Fibroblast of lung (primary cell): ENCODE measurements at places on chromosomes 2 and 18. TPM values are rescaled to one million over a fixed set of nuclear protein-coding genes. Genes with fewer than 3 reads are reported as not detected.

DNA sequence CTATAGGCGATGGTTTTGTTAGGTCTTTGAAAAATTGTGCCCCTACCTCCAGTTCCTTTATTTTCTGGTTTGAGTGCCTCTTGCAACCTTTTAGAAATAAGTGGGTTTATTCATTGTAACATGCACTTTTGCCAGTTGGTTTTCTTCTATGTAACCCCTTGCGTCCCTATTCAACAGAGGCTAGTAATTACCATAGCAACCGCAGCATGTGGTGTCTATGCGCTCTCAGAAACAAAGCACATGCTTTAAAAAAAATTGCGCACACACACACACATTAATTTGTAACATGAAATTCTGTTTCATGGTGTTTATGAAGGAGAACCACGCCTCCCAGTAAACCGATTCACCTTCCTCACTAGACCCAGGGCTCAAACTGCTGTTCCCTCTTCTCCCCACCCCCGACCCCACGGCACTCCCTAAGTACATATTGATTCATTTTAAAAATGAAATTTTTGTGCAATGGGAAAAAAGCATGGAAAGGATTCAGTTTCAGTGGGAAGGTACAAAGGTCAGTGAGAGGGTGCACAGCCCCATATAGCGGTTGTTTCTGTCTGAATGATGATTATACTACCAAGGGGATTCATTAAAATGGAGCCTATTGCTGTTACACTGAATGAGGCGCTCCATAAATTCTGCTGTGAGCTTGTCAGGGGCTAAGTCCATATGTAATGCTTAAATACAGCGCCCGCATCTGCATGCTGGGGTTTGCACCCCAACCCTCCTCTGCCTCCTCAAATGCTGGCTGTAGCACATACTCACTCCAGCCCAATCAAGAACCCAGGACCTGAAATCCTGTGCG is 206.9 kb downstream of the ICOS start:
- no peak for DNase-seq

Gene TLX2
- total RNA-seq: under 0.01 TPM in 1 of 2 replicates, not detected in the other

- peak; percentile 68 for DNase-seq
Observed at GRCh38 chr2:188765522-188766470, 208.4 kb upstream of the COL3A1 start.

- DNase-seq: no peak
Observed at GRCh38 chr2:196520605-196521004, 118.9 kb upstream of the CCDC150 start.

GRCh38 chr18:374721-375168 is 106.9 kb upstream of the THOC1 start:
- peak; percentile 33 for DNase-seq

DNA sequence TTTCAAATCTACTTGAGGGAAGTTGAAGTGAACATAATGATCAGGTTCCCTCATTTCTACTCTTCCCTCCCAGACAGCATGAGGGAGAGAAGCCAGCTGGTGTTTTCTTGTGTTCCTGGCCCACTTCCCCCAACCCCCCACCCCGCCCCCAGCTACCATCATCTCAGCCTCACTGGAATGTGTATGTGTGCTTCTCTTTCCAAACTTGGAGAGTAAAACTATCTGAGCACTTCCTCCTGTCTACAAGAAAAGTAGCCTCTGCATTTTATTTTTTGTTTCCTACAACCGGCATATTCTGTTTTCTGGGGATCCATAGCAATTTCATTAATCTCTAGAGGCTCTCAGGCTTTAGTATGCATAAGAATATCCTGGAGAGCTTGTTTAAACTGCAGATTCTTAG is 53.6 kb upstream of the GRHL1 start:
- peak; percentile 61 for DNase-seq

Gene ABCG5
- not detected in 2 replicates for total RNA-seq

Gene TRIM43
- not detected in 2 replicates for total RNA-seq

GRCh38 chr2:206548383-206548782 is 93.9 kb upstream of the FAM237A start:
- DNase-seq: no peak

DNA sequence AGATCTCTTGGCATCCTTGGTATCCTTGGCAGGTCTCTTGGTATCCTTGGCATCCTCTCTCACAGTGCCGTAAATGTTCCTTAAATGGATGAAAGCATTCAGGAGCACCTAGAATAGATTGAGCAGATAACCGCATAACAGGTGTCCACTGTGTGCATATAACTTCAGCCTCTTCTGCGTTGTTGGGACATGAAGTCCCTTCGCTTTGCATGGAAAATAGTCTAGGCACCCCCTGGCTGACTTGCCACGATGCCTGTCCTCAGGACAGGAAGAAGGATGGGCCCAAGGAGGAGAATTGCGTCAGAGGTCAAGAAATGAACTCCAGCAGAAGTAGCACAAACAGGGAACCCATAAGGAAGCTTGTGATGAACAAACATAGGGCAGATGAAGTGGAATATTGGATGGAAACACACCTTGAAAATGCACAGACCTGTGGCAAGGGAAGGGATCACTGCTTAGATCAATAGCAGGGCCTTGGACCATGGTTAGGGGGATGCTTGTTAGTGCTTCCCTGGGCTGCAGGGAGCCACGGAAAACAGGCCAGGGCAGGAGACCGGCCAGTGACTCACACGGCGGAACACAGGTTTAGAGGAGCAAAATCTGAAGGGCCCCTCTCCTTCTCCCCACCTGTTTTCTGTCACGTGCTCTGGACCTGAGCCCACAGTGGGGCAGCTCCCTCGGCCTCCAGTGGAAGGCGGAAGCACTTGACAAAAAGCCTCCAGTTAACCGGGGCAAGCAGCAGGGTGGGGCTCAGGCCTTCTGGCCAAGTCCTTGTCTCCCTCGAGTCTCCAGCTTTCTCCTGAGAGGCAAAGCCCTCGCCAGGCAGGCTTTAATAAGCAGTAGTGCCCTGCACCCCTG is 99.2 kb upstream of the ASAP2 start:
- DNase-seq: no peak

DNA sequence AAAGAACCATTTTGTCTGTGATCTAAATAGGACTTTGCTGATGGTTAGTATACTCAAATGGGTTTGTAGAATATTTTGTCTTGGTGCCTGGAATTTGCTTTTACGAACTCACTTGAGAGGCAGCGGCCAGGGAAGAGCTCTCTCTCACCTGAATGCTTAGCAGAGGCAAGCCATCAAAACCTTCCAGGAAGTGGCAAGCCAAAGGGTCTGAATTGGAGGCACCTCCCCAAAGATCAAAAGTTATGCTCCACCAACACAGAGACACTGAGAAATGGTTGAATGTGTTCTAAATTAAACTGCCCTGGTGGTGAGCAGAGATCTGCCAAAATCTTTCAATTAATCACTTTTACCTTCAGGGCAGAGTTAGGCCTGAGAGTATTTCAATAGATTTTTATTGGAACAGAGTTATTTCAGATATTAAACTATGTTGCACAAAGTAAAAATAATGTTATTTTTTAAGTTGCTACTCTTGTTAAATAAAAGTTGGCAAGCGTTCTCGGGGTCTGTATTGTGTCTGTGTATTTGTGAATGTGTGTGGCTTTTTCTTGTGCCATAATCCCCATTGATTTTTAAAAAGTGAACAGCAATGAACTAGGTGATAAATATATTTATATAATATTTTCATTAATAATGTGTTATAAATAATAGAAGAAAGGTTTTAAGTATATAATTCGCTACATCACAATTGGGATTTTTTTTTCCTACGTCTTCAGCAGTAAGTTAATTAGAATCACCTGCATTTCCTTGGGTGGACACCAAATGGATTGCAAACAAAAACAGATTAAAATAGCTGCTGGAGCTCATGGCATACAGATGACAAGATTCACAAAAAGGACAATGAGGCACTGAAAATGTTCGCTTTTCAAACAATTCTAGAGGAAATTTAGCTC is 416.1 kb downstream of the ARHGAP15 start:
- no peak for DNase-seq

DNA sequence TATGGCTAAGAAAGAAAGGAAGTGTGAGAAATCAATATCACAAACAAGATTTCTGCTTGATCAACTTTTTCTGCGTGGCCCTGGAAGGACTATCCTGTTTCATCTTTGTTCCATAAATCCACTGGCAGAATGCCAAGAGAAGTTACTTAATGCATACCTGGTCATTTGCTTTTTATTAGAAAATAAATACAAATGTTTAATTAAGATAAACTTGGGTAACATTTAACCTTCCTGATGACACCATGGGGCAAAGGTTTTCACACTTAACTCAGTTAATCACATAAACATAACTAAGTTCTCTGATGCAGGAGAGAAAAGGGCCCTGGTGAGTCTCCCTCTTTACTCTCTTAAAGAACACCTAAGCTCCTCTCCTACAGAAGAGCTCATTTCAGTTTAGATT is 203.3 kb downstream of the AFF3 start:
- no peak for DNase-seq

DNA sequence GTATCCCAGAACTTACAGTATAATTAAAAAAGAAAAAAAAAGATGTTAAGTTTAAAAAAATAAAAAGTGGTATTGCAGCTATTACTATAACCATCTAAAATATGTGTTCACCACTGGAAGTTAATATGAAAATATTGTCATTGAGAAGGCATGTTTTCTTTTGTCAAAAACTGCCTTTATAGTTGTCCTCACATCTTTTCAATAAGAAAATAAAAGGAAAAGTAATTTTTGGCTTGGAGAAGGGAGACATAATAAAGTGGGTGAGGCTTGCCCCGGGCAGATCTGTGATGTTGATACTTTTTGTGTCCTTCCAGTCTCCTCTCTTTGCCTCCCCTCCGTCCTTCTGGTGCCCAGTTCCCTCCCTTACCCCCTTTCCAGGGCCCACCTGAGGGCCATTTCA is 24.9 kb downstream of the MPP4 start:
- DNase-seq: no peak

GRCh38 chr2:1718339-1719220 is 25.7 kb downstream of the PXDN start:
- DNase-seq: no peak

DNA sequence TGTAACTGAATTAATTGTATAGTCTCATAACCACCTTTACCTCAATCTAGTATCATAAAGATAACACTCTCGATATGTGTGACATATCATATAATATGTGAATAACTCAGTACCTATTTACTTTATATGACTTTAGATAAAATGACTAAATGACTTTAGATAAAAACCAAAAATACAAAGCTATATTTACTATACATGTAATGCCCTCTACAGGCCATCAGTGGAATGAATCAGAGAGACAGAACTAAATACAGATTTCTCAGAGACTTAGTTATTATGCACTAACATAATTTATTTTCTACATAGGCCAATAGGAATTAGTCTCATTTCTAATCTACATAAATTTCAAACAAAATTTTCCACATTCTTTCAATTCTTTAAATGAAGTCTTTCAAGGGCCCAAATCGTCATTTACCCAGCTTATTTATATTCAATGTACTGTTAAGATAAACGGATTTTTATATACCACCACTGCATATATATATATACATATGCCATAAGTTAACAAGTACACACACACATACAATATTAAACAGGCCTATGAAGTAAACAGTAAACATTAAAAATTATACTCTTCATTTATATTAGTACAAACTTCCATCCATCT is 219.9 kb downstream of the EXOC6B start:
- DNase-seq: peak; percentile 47

Gene USP37
- total RNA-seq: 8.3 and 10.3 TPM in 2 replicates

DNA sequence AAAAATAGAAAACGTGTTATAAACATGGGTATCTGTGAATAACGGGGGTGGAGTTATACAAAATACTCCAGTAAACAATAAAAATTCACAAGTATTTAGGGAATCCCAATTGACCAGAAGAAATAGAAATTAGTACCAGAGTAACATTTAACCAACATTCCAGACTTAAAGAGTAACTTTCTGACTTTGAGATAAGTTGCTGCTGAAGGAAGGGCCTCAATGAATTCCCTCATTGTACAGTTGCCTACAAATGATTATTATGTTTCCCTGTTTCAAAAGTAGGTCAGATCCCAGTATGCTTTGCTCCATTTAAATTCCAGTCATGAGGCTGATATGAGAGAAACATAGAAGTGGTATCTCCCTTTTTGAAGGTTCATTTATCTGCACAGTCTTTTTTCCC is 88.3 kb upstream of the KCNH7 start:
- no peak for DNase-seq

Gene BUB1
- 3.9 and 11.2 TPM in 2 replicates for total RNA-seq

DNA sequence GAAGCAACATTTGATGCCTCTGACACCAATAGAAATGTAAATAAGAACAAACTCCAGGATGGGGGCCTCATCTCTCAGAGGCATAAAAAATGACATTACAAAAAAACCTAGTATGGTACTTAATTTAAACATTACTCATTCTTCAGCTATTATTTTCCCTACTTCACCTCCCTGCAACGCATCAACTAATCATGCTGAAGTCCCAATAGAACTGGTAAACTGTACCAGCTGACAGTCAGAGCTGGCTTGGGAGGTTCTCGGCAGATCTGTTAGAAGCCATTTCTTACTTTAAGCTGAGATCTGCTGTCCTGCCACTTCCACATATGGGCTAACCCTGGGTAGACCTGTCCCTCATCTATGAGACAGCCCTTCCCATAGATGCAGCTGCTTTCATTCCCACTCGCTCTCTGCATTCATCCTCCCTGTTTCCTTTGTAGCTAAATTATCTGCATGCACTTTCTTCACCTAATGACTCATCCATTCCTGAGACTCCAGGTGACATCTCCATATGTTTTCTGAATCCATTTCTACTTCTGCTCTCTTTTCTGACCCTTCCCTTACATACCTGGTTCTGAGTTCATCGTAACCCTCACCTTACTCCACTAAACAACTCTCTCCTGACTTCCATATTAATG is 108.1 kb downstream of the AOX1 start:
- DNase-seq: no peak

- DNase-seq: no peak
Observed at GRCh38 chr18:27544206-27544605, 359.1 kb upstream of the CHST9 start.

GRCh38 chr18:43893001-43893637 is 615.8 kb upstream of the SYT4 start:
- DNase-seq: peak; percentile 94

Gene ARHGAP15
- under 0.01 TPM in 1 of 2 replicates, not detected in the other for total RNA-seq

DNA sequence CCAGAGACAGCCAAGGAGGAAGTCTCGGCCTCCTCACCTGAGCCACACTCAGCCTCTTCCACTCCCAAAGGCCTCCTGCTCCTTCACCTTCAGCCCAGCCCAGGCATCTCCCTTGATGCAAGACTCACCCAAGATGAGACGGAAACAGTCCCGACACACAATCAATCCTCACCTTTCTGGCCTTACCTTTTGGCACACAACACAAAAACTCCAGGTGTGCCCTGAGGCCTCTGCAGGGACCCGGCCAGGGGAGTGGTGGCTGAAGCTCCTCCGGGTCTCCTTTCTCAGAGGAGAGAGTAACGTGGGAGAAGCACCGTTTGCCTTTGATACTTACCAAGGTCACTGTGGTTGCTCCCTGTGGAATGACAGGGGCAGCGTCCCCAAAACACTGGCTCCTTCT is 23.8 kb upstream of the EFHD1 start:
- DNase-seq: no peak

GRCh38 chr2:124283096-124283495 is 258.0 kb downstream of the CNTNAP5 start:
- peak; percentile 6 for DNase-seq

GRCh38 chr2:67213270-67213670 is 183.9 kb upstream of the ETAA1 start:
- no peak for DNase-seq

- DNase-seq: no peak
Observed at GRCh38 chr2:107775791-107776190, 50.9 kb upstream of the RGPD4 start.
